Globus pallidus (tissue), 1 donor: ENCODE measurements at places on chromosomes 7 and 10.

DNA sequence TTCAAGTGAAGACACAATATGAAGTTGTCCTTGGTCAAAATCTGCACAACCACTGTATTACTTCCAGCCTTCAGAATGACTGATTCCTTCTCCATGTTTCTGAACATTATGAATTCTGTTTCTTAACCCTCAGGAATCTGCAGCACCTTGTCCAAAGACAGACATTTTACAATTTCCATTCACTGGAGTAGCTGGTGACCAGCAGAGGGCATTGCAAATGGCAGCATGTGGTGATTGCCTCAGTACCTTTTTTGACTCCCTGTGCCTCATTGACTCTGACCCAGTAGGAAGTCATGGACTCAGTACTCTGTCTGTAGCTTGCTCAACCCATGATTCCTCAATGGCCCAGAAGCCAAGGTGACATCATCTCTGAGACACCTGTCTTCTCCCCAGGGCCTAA is 879 bp upstream of the VPS41 start:
- DNase-seq = no peak

GRCh38 chr10:71750124-71750841 is 23.0 kb downstream of the VSIR start:
- no peak for DNase-seq

DNA sequence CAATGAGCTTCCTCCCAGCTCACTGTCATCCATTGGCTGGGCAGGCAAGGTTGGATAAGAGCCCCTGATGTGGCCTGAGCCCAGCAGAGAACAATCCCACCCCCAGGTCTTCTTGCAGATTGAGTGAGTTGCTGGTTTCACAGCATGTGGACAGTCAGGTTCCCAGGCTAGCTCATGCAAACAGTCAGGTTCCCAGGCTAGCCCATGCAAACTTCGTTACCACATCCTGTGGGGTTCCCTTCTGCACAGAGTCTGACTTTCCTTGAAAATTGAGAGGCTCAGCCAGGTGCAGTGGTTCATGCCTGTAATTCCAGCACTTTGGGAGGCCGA is 67.1 kb downstream of the TMEM130 start:
- DNase-seq = no peak

- DNase-seq = no peak
Measured at GRCh38 chr10:68470300-68470699, 1.5 kb downstream of the DNA2 start.

DNA sequence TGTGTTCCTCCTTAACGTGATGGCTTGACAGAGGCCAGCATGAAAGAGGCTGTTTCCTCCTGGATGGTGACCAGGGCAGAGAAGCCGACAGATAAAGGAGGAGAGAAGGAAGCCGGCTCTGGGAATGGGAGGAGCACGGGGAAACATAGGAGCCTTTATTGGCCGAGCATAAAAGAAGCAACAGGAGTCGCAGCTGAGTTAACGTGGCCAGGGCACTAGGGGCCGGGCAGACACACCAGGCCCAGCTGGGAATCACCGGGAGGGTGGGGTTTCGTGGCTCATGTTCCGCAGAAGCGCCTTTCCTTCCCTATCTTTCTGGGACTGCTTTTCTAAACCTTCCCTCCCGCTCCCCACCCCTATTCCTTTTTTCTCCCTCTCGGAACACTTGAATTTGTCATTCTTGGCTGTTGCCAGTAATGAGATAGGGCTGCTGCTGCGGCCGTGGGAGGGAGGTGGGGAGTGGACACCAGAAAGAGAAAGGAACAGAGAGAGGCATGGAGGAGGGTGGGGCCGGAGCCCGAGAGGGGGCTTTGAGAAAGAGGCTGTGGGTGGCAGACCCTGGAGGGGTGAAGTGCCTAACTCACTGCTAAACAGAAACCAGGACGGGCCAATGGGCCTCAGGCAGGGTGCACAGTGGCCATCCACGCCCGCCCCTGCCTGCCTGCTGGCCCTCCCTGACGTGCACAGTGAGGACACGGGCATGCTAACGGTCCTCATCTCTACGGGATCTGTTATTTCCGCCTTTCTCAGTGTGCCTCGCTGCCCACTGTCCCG is 65.2 kb downstream of the COL13A1 start:
- no peak for DNase-seq

- DNase-seq = no peak
Measured at GRCh38 chr10:44245601-44245938, 139.3 kb downstream of the CXCL12 start.

DNA sequence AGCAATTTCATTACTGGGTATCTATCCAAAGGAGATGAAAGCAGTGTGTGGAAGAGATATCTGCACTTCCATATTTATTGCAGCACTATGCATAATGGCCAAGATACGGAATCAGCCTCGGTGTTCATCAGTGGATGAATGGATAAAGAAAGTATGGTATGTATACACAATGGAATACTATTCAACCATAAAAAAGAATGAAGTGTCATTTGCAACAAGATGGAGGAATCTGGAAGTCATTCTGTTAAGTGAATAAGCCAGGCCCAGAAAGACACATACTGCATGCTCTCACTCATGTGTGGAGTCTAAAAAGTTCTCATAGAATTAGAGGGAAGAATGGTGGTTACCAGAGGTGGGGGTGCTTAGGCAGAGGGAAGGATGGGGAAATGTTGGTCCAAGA is 35.3 kb downstream of the CREM start:
- DNase-seq = no peak

- DNase-seq = no peak
Measured at GRCh38 chr7:44275957-44276570, 49.3 kb downstream of the CAMK2B start.

- DNase-seq = no peak
Measured at GRCh38 chr10:130454543-130455000, 318.4 kb downstream of the GLRX3 start.

DNA sequence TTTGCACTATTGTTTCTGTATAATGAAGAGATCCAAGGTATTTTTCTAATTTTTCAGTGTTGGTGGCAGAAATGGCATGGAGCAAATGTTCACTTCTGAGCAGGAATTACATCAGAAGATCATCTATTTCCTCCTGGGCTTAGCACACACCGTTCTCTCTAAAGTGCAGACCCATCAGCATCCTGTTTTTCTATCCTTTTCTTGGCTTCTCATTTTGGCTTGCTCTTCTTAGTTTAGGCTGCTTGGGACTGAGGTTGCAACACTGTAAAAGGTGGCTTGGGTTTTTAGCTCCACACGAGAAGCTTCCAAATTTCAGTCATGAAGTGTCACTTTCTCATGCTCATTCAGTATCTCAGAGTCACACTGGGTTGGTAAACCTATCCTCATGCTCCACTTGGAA is 79.9 kb upstream of the SMIM30 start:
- DNase-seq = no peak

DNA sequence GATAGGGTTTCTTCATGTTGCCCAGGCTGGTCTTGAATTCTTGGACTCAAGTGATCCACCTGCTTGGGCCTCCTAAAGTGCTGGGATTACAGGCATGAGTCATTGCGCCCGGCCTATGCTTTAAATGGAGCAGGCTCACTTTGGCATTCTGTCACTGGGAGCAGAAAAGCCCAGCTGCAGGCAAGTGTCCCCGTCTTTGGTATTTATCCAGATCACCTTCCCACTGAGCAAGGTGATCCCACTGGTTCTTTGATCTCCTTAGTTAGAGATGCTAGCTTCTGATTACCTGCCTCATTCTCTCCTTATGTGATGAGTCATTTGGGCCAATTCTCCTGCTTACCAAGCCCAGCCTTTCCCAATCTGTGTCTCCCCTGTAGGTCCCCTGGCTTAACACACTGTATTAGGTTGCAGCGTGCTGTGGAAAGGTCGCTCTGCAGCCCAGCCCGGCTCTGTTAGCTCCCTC is 39.3 kb downstream of the SPDYE5 start:
- no peak for DNase-seq

- peak; percentile 41 for DNase-seq
Measured at GRCh38 chr10:20768843-20769242, 128.3 kb downstream of the NEBL start.

GRCh38 chr7:15860264-15860949 is 173.9 kb upstream of the MEOX2 start:
- DNase-seq = no peak

GRCh38 chr10:112672706-112673105 is 225.7 kb downstream of the VTI1A start:
- DNase-seq = no peak

DNA sequence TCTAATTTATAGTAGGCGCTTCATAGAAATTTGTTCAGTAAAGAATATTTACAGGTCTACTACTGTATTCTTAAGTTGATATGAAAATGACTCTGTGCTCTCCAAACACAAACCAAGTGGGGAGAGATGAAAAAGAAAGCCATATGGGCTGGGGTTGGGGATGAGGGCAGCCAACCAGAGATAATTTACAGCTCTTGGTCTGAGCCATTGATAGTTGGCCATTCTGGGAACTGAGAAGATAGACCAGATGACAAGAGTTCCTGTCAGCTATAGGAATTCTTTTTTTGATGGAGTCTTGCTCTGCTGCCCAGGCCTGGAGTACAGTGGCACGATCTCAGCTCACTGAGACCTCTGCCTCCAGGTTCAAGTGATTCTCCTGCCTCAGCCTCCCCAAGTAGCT is 57.4 kb downstream of the LAMB4 start:
- no peak for DNase-seq

DNA sequence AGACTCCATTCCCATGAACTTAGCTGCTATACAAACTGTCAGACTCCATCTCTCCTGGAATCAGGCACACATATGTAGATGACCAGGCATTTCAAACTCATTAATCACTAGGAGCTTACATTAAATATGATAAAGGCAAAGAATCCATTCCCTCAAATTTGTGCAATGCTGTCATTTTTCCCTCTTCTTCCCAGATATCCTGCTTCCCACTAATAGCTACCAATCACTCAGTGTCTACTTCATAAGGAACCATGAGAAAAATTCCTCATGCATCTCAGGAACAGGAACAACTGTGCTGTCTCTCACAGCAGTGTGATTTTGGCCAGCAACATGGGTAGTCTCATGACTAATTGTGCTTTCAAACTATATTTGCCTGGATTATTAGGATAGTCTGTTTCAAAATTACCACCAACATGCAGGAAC is 133.9 kb downstream of the DKK1 start:
- no peak for DNase-seq

DNA sequence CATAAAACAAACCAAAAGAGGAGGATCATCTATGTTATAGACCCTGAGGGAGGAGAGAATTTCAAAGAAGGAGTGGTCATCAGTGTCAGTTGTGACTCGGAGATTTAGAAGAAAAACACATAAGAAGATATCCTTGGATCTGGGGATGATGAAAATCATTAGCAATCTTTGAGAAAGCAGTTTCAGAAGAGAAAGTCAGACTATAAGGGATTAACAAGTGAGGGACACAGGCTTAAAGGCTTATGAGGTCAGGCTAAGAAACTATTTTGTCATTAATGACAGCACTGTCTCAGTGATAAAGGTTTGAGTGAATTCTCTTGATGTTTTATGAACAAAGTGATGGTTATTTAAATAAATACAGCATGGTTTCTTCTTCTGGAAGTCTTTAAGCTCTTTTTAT is 6.1 kb upstream of the GPR85 start:
- no peak for DNase-seq

GRCh38 chr10:15775513-15775912 is 55.8 kb upstream of the ITGA8 start:
- DNase-seq = no peak

- DNase-seq = peak; percentile 31
Measured at GRCh38 chr7:30841801-30842541, 69.7 kb upstream of the AQP1 start.

DNA sequence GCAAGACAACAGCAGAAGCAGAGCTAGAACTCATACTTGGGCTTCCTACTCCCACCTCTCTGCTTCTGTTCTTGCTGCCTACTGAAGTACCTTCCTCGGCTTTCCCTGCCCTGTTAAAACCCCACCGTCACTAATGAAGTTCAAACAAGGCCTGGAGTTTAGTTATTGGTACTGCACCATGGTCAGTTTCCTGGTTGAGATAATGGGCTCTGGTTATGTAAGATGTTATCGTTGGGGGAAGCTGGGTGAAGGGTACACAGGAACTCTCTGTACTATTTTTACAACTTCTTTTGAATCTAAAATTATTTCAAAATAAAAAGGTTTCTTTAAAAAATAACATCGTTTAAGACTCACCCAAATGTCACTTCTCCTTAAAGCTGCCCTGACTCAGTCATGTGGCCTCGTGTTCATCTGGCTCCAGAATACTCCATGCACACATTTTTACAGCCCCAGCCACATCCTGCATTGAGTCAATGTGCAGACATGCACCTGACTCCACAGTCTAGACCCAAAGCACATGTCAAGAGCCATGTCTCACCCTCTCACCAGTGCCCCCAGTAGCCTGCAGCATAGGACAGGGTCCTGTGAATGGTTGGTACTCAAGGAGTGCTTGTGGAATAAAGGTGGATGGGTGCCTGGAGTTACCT is 36.9 kb upstream of the AQP1 start:
- no peak for DNase-seq

DNA sequence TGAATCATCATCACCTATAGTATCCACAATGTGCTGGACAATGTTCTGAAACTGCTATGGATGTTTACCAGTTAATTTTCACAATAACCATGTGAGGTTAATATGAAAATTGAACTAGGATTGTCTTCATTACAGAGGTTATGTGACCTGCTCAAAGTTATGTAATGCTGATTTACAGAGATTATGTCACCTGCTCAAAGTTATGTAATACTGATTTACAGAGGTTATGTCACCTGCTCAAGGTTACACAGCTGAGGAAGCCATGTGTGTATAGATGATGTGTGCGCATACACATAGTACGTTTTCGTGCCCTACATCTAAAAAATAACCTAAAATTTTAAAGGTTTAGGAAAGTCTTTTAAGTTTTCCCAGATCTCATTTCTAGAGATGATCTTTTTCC is 298.0 kb downstream of the CDK14 start:
- DNase-seq = no peak

DNA sequence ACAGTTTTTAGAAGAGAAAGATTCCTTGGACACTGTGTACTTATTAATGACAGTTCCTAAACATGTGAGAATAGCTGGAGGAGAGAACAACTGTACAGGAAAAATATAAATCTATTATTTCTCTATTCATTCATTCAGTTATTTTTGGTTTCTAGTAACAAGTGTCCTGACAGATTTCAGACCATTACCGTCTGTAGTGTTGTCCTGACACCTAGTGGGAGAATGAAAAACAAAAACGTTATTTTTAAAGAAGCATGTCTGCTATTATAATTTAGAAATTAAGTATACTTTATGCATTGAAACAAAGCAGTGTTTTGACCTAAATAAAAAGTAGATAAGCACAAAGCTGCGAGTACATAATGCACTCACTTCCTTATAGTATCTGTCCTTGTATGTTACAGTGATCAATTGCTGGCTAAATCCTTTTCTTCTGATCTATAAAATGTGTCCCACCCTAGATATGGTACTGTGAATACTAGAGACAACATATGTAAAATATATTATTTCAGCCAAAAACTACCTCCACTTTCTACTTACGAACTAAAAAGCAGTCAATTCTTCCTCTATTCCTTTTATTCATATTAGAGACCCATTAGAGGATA is 575.6 kb downstream of the ARL4A start:
- DNase-seq = peak; percentile 36
